ENCODE measurements at places on chromosomes 5 and 9. TPM values are rescaled to one million over a fixed set of nuclear protein-coding genes. Genes with fewer than 3 reads are reported as not detected.

Gene RFESD
- 2.7 TPM for total RNA-seq

Gene GLRA1
- total RNA-seq = not detected

Gene RIOK2
- 19.2 TPM for total RNA-seq

GRCh38 chr9:73595036-73595545, 443.4 kb downstream of the ANXA1 start:
- DNase-seq = no peak

DNA sequence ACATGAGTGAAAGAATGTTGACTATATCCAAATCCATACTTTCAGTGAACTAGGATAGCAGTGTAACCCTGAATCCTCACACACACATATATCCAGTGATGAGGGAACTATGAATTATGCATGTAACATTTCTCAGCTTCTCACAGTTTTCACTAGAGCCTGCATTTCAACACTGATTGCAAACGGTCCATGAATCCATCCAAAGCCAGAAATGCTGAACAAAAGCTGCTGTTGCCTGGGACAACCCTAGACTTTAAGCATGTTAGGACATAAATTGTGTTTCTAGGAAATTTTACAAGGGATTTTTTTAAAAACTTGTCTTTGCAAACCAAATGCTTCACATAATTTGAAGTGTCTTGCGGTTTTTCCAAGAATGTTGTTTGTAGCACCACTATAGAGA, 2010.0 kb upstream of the WWC1 start:
- DNase-seq = no peak

- DNase-seq = no peak
Measured at GRCh38 chr5:168948746-168949145, 352.2 kb downstream of the SLIT3 start.

DNA sequence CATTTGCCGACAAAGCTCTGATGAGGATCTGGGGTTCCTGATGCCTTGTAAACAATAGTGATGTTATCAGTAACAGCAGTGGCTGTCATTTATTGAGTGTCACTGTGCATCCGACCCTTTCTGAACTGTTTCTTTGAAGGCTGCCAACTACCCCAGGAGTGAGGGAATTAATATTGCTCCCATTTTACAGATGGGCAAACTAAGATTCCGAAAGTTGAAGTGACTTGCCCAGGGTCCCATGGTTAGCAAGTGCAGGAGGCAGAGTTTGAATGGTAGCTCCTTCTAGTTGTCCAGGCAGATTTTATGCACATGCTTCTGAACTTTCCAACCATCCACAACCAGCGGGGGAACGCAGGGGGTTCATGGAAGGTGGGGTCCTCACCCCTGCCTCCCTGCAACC, 81.9 kb downstream of the COL27A1 start:
- no peak for DNase-seq

DNA sequence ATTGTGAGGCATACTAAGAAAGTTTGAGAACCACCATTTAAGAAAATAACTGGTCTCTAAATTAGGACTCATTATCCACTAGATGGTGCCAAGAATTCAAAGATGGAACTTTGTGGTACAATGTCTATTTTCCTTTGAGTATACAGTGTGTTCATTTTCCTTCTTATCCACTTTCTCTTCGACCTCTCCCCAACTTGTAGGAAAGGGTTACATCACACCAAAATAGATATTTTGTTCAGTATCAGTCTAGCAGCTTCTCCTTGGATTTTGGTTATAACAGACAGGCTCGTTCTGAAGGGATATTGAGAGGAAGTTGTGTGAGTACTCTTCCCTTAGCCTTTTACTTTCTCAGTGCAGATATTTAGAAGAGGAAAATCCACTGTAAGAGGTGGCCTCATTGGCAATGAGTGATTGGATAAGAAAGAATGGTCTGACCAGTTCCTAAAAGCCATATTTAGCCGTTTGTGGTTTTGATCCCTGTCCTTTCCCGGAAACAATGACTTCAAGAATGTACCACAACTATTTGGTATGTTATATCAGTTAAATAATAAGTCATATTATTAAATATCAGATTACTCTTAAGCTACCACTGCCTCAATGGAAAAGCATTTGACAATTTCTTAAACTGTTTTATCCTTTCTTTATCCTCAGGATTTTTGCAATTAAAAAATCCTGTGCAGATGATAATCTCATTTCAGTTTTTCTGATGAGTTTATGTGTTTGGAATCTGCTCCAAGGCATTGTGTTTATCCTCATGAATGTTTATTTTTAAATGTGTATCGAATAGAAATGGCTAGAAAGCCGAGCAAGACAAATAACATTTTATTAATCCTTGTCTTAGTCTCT, 69.0 kb upstream of the GRAMD2B start:
- no peak for DNase-seq

DNA sequence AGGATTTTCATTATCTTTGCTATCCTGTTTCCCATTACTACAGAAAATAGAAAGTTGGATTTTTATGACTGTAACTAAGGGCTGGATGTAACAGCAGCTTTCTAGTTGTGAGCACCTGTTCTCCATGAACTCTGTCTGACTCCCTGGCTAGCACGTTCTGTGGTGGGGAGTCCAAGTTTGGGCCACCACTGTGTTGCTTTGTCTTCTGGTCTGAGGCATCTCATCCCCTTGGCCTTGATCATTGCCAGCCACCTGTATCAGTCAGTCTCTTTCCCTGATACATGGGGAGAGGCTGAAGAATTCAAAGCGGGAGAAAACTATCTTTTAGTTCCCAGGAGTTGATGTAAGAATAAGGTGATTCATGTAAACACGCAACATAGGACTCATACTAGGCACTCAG, 33.4 kb downstream of the WDR70 start:
- DNase-seq = no peak

DNA sequence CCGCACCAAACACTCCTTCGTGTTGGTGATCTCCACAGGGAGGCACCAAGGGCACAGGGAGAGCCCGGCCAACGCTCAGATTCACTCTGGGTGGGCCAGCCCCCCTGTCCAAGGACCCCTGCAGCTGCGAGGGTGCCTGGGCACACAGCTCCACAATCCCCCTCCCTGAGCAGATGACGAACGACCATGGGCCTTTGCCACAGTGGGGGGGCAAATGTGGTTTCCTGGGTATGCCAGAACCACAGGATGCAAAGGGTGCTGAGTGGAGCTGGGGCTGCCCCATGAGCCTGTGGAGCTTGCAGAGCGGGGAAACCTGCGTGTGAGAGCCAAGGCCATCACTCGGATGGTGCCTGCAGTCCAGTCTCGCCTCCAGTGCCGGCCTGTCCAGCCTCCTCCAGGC, 31.0 kb downstream of the LPCAT1 start:
- DNase-seq = no peak

DNA sequence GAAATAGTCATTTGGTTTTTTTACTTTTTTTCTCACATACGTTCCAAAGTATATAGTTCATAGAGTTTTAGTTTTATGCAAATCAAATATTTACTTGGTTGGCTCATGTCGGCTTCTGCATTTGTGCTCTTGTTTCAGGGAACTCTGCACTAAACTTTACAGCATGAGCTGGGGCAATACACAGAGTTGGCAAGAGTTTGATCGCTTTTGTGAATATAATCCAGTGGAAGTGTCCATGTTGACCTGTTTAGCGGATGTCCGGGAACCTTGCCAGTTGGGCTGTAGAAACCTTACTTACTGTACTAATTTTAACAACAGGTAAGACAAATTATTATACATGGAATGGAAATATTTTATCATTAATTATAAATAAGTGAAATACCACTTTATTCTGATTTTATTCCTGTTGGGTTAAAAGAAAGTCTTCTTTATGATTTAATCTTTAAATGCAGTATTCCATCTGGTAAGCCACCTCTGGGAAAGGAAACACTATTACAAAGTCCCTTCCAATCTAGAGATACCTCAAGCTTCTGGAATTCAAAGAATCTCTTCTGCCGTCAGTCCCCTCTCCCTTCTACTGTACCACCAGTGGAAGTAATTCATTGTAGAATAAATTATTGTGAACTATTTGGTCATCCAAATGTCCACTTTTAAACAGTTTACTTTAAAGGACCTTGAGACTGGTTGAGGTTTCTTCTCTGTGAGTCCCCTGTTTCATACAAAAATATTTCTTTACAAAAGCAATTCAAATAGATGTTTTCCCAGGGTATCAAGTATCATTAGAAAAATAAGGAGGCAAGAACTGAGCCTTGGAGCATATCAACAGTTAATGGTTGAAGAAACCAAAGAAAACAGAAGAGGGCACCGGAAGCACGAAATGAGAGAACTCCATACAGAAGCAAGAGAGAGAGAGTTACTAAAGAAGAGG, 45.2 kb upstream of the GLIPR2 start:
- DNase-seq = no peak

DNA sequence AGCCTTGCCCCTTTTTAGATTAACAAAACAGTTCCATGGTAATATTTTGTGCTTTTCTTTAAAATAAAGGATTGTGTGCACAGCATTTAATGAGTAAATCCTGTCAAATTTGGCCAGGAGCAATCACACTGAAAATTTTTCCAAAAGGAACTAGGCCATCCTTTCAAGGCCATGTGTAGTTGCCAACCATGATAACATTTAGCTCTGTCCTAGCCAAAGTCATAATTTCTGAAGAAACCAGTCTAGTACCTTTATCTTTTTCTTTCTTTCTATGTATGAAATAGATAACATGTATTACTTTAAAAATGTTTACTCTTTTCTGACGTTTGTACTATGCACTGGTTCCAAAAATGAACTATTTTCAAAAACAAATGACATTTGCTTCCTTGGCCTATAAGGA, 143.7 kb downstream of the PBX3 start:
- no peak for DNase-seq

DNA sequence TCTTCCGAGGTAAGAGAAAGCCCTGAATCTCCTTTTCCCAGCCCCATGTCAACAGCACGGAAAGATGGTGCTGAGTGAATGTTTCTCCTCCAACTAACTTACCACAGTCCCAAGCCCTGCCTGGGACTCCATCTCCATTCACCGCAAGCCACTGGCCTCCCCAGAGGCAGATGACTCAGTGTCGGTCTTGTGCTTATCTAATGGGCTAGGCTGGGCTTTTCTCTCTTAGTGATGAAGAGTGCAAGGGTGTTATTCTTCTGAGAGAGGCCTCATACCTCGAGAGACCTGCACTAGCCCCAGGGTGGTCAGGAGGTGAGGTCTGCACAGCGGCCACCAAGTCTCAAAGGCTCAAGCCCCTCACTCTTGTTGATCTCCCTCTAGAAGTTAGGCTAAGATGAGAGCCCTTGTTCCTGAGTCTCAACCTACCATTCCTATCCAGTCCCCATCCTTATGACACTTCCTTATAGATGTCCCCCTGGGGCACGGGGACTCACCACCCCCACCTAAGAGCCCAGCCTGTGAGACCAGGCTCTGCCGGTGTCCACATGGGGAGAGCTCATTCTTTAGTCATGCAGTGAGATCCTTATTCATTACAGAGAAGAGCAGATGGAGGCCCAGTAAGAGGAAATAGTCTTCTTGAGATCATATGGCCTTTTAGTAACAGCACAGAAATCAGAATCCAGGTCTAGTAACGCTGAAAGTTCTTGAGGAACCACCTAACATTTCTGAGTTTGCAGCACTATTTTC, 127.0 kb downstream of the SAXO1 start:
- DNase-seq = no peak

- no peak for DNase-seq
Measured at GRCh38 chr9:3912817-3913216, 387.0 kb upstream of the RFX3 start.

- no peak for DNase-seq
Measured at GRCh38 chr5:135729321-135729786, 105.1 kb upstream of the SLC25A48 start.

DNA sequence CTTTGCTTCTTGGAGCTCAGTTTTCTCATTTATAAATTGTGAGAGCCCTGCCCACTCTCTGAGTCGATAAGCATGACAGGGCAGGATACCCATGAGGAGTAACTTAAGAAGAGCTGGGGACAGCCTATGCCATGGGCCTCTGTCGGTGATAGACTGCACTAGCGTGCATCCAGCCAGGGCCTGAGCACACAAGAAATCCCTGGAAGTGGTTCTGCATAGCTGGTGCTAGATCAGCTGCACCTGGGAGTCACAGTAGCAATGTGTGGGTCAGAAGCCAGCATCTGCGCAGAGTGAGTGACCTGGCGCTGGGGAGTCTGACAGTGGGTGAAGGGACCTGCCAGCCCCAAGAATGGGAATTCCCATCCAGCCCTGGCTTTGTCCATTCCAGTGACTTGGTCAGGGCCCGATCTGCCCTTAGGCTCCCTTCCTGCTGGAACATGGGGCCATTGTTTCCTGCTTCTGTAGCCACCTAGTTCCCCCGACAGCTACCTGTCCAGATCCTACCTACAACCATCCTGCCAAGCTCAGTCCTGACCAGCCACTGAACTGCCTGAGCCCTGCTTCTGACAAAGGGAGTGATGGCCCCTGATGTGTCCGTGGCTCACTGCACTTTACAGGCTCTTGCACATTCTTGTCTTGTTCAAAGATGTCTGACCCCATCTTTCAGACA, 35.9 kb upstream of the NANS start:
- DNase-seq = no peak

DNA sequence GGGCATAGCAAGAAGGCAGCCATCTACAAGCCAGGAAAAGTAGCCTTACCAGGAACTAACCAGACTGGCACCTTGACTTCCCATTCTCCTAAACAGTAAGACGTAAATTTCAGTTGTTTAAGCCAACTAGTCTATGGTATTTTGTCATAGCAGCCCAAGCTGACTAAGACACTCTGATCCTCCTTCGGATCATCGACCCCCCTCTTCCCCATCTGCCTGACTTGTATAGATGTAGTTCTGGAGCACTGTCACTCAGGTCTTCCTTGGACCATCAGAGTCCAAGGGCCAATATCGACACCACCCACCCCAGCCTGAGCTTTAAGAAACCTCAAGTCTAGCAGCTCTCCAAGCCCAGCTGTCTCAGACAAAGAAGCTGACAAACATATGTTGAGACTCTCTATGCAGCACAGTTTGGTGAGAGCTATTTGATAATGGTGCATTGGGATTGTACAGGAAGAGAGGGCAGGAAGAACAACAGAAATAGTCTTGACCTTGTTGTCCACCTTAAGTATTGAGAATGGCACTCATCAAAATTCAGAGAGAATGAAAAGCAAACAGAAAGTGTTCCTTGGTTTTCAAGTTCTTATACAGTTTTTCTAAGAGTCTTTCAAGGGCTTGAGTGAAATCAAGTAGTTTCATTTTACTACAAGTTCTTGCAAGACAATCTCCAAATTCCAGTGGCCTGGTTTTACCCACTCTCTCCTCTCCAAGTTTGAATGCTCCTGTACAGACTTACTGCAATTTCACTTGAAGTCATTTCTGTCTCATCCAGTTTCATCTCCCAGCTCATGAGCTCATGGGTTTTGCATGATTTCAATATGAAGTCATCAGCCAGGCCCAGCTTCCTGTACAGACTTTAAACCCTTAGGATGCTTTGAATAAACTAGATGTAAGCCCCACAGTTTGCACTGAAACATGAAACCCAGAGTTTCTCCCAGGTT, 122.3 kb upstream of the RAI14 start:
- DNase-seq = no peak

GRCh38 chr9:109320331-109320741, 523 bp downstream of the EPB41L4B start:
- DNase-seq = no peak

DNA sequence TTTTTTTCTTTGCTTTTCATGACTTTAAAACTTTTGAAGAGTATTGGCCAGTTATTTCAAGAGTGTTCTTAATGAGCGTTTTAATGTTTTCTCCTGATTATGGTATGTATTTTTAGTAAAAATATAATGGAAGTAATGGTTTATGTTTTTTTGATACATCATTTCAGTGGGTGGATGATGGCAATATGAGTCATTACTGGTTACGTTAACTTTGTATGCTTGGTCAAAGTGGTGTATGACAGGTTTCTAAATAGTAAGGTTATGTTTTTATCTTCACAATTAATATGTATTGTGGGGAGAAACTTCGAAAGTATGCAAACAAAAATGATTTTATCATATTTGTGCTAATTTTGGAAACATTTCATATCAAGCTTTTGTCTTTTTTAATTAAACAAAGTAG, 176.7 kb upstream of the PRDM9 start:
- no peak for DNase-seq

GRCh38 chr5:69270840-69271239, 36.2 kb downstream of the CDK7 start:
- no peak for DNase-seq

All from cardiac septum (tissue), 1 donor.